Fibroblast of the aortic adventitia (primary cell): ENCODE measurements at places on chromosomes 5 and 9.

GRCh38 chr5:129098488-129099183 lies 4.1 kb downstream of the ISOC1 start:
- peak; percentile 8 for DNase-seq

GRCh38 chr5:139091439-139092156 lies 106.6 kb downstream of the SIL1 start:
- DNase-seq: peak; percentile 61

DNA sequence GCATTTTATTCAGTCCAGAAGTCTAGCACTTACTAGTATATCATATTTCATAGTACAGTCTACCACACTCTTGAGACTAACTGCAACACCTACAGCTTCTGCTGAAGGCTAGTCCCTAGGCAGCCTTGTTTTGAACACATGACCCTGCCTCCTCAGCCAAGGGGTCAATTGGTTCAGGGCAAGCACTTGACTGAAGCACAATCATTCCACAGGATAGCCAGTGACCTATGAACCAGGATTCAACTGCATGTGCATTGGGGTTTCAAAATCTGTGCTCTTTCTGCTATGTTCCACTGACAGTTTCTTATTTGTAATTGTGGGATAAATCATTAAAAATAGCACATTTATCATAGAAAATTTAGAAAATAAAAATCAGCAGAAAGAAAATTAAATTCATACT lies 186.8 kb downstream of the TMEM161B start:
- DNase-seq: no peak

DNA sequence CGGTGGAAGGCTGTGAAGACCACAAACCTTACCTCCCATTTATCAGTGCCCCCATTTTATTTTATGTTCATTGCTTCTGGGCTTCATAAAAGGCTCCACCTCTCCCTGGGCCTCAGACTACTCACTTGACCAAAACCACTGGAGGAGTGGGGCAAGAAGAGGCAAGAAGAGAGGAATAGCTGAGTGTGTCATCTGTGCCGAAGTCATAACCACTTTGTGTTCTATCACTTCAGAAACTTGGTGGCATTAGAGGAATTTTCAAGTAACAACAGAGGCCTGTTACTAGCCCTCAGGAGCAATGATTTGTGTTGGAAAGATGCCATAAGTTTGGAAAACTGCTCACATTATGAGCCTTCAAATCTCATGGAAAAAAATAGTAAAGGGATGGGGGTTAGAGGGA lies 88.7 kb upstream of the PIK3R1 start:
- DNase-seq: no peak

- DNase-seq: no peak
Observed at GRCh38 chr5:125272357-125272756, 525.9 kb upstream of the ZNF608 start.

DNA sequence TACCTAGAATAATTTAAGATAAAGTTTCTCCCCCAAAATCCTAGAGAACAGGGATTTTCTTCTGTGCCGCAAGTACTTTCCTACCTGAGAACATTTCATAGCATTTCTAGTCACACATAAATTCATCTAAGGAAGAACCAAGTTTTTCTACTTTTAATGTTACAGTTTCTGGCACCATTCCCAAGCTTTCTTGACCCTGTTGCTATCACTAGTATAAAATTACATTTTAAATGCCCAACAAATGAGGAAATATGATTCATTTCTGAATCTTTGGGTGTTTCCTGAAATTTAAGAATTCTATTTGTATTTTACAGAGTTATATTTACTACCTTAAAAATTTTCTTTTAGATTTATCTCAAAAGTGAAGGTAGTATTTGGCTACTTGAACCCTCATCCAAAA lies 137.8 kb downstream of the LPAR1 start:
- DNase-seq: peak; percentile 73

DNA sequence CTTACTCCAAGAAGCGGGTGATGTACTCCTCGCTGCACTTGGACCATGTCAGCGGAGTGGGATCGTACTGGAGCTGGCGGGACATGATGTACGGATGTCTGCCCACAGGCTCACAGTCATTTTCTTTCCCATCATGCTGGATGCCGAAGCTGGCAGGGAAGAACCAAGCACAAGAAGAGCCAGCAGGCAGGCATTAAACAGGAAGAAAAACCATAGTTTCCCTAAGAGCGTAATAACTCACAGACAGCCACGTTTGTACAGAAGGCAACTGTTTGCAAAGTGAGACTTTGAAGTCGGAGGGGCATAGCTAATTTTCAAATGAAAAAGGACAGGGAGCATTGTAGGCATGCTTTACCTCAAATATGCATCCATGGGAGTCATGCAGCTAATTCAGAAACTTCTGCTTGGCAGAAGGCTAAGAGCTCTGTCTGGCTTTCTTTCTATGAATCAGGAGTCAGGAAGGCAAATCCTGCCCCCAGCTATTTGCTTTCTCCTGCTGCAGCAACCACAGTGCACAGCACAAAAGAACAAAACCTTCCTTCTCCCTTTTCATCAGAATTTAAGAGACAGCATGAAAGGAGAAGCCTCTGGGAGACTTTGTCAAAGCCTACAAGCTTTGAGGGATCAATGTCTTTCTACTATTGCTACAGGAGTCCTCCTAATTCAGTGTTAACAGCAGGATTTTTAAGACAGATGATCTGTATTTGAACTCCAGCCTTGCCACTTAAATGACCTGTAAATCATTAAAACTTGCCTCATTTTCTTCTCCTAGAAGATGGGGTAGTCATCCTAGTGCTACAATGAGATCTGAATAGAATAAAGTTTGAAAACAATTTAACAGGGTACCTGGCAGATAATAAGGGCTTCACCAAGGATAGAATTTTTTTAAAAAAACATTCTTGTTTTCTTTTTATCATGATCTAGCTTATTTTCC lies 209.1 kb downstream of the TARS1 start:
- peak; percentile 78 for DNase-seq

DNA sequence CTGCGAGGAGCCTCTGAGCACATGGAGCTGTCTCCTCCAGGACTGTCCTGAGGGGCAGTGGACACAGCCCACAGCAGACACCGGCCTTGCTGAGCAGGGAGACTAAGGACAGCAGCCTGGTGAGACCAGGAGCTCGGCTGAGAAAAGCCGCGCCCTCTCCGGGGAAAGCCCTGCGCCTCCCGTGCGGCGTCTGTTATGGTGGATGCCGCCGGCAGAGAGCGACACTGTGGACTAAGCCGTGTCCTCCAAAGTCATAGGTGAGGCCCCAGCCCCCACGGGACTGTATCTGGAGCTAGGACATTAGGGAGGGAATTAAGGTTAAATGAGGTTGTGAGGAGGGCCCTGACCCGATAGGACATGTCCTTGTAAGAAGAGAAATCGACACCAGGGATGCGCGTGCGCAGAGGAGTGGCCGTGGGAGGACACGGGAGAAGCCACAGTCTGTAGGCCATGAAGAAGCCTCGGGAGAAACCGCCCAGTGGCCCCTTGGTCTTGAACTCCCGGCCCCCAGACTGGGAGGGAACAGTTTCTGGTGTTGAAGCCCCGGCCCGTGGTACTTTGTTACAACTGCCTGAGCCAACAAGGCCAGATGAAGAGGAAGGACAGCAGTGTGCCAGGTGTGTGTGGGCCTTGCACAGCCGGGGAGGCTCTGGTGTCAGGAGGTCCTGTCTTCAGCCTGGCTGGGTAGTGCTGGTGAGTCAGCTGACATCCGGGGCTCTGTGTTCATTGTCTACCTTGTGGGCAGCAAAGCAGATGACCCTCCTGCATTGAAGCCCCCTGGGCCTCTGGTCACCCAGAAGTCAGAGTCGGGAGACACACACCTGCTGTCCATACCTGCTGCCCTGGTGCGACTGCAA lies 22.1 kb downstream of the MRPL36 start:
- DNase-seq: no peak

DNA sequence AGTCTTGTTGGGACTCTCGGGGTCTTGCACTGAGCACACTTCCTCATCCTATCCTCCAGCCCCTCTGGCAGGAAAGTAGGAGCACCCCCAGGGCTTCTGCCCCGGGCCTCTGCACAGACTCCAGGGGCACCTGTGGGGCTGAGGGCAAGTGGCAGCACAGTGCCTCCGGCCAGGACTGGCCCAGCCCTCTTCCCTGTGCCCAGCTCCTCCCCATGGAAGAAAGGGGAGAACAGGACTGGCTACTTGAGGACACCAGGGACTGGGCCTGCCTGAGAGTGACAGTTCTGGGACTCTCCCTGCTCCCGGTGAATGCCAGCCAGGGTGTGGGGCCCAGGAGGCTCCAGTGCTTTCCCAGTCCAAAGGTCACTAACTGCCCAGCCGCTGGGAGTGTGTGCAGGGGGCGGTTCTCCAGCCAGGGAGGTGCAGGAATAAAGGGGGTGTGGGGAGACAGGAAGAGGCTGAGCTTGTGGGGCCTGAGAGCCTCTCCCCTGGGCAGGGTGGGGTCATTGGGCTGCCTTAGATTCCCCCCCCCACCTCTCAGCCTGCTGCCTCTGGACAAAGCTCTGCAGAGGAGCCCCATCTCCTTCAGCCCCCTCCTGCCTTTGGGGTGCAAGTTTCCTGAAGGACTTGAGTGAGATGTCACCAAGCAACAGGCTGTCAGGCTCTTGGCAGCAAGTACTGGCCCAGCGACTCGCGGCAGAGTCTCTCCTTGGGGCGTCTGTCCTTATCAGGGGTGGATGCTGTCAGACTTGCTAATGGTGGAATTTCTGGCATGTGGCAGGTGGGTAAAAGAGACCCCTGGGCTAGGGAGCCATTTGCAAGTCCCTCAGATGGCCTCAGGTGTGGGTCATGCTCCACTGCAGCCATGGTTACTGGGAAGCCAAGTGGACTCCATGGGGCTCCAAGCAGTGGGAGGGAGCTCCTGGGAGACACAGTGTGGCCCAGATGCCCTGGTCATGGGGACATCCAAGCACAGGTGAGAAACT lies 19.1 kb upstream of the JADE2 start:
- no peak for DNase-seq

GRCh38 chr5:146173597-146173996 lies 8.9 kb downstream of the LARS1 start:
- DNase-seq: no peak

DNA sequence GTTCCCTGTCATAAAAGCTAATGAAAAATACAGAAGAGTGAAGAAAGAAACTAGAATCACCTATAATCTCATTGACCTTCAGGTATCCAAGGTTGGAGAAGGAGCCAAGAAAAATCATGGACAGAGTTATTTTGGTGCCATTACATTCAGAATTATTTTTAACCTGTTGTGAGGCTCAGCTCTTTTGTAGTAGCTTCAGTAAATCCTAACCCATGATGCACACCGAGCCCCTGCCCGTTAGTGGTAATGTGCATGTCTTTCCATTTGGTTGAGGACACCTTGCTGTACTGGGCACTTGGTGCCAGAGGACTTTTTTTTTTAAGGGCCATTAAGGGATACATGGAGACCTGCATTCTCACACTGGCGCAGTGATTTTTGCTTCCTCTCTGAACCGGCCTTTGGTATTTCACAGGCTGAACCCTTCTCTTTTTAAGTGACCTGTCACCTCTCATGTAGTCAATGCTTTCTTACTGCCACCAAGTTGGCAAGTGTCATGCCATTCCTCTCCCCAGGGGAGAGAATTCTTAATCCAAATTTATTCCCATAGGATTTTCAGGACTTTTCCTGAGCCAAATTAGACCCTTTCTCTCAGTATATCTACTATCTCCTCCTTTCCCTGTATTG lies 125.6 kb downstream of the SMARCA2 start:
- no peak for DNase-seq

DNA sequence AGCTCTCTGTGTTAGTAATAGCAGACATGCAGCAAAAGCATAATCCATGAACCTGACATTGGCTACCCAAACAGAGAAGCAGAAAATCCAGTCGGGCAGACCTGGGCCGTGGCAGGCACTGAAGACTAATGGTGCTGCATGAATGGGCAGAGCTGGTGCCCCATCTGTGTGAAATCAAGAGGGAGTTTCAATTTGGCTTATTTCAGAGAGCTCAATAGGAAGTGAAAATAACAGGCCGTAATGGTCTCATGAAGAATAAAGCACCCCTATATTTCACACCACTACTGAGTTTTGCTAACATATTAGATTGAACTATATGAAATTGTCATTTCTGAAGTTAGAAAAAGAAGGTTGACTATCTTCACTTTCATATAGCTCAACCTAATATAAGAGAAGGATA lies 149.7 kb downstream of the ENC1 start:
- no peak for DNase-seq

DNA sequence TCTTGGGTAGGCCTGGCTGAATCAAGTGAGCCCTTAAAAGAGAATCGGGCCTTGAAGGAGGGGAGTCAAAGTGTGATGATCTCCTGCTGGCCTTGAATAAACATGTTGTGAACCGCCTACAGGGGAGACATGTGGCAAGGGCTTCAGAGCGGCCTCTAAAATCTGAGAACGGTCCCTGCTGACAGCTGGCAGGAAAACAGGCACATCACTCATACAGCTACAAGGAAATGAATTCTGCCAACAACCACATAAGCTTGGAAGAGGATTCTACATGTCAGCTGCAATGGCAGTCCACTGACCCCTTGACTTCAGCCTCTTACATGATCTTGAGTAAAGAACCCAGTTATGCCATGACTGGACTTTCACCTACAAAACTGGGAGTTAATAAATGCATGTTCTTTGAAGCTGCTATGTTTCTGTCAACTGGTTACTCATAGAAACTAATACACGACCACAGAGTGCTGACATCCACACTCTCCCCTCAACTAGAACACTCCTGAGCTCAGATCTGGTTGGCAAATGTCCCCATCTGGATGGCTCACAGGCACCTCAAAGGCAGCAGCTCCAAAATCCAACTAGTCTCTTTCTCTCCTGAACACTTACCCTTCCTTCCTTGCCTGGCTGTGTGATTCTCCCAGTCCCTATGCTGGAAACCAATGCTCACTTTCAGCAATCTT lies 333.1 kb downstream of the ASTN2 start:
- no peak for DNase-seq

DNA sequence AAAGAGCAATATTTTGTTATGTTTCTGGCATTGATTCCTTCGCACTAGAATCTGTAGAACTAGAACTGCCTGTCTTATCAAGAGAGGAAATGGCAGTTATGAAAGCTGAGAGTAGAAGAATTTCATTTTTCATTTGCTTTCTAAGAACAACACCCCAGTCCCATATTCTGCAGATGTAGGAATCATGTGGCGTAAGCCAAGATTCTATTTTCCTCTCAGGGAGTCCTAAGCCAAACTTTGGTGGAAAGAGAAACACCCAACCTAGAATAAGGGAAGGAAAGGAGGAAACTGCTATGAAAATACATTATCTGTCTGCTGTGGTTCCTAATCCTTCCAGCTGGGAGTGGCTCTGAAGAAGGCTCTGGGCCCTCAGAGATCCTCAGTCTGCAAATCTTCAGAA lies 1176.9 kb upstream of the C9orf72 start:
- DNase-seq: no peak

- DNase-seq: peak; percentile 49
Observed at GRCh38 chr9:136122425-136123383, 4.0 kb upstream of the TMEM250 start.

- DNase-seq: peak; percentile 78
Observed at GRCh38 chr9:14270358-14271092, 43.4 kb downstream of the NFIB start.
